SW 1271 (cell line): ENCODE measurements at places on chromosomes 1 and 21.

GRCh38 chr1:156276532-156276931 is 6.1 kb downstream of the SMG5 start:
- no peak for DNase-seq

DNA sequence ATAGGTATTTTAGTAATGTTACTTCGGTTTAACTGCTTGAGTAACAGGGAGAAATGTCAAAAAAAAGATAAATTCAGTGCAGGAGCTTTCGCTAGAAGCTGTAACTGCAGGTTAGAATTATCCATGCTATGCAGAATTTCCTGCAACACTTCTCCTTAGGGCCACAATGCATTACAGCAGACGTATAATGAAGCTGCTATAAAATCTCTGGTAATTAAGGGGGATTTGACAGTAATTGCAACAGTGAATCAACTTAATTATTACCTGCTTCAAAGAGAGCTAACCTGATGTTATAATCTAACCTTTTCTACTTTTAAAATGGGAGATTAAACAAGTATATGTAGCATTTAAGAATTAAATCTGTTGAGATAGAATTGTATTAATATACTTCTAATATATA is 92.6 kb downstream of the ATG4C start:
- DNase-seq: no peak

- DNase-seq: no peak
Measured at GRCh38 chr1:143497374-143497747, 474.4 kb downstream of the FAM72C start.

DNA sequence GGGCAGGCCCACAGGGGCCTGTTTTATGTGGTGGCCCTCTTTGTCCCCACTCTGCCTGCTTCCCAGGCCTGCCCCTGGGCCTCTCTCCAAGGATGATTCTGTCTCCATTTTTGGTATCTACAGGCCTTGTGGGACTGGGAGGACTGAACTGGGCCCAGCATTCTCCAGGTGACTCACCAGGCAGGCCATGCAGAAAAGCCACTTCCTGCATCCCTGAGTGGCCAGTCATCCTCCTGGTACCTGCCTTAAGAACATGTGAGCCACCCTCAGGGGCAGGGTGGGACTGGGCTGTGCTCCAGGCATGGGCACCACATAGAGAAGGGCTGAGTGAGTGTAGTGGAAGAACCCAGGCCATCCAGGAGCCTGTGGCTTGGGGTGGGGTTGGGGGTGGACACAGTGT is 20.0 kb upstream of the BCAR3 start:
- DNase-seq: peak; percentile 95

DNA sequence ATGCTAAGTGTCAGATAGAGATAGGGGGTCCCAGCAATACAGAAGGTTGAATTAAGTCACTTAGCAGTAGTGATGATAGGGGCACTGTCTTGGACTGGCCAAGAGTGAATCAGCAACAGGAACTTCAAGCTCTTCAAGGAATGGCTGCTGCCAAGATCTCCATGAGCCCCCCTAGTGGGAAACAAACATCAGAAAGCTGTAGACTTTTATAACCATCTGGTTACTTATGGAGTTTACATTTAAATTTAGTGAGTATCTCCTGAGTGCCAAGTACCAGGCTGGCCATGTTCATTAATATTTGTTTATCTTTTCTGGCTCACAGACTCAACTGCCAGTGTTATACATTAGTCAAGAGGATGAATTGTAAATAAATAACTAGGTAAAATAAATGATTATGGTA is 327.3 kb downstream of the TTLL7 start:
- no peak for DNase-seq

DNA sequence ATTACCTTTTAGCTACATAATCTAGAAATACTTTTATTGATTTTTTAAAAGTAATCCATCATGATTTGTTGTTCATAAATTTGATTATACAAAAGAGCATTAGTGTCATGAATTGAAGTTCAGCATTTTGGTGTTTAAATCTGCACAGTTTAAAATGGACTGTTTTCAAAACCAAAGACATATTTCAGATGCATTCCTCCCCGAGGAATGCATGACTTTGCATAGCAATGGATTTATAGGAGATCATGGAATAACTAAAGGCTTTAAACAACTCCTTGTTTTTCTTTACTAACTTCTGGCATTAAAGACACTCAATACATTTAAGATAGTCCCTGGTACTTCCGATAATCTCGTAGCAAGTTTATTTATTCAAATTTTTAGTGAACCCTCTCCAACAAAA is 863.1 kb upstream of the TMPRSS15 start:
- no peak for DNase-seq

GRCh38 chr1:5501206-5501930 is 490.9 kb downstream of the NPHP4 start:
- DNase-seq: no peak

DNA sequence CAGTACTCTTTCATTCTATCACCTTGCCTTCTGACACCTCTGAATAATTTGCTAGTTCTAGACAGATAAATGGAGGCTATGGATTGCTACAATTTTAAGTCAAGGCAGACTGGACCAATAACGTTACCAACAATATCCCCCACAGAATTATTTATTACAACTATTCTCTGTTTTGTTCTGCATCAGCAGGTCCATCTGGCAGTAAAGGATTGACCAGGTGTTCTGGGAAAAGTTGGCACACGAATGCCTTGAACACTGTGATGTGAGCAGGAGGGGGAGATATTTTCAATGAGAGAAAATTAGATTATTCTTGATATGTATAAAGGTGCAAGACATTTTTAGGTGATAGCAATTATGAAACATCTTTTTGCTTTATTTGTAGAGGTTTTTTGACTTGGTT is 718.8 kb upstream of the TMPRSS15 start:
- no peak for DNase-seq

DNA sequence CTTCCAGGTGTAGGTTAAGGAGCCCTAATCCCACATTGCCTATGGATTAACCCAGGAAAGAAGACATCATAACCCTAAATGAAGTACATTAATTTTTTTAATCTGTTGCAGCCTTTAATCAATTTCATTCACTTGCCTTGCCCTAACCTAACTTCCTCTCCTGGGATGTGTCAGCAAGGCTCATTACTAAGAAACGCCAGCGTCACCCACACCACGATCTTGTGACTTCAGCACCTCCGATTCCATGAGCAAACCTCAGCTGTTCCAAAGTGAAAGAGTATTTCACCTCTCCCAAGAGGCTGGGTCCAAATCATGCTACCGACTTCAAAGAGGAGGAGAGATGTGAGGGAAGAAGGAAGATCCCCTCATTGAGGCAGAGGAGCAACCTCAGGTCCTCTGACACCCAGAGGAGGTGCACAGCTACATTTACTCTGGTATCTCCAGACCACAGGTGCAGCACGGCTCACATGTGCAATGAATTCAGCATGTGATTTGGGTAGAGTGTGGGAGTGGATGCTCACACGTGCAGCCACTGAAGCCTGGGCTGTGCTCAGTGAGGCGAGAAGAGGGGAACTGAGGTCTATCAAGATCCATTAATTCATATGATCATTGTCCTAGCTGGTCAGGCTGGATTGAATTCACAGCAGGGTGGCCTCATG is 134.1 kb downstream of the SLC30A10 start:
- DNase-seq: no peak

- DNase-seq: no peak
Measured at GRCh38 chr1:42658877-42659337, 684 bp downstream of the PPIH start.

DNA sequence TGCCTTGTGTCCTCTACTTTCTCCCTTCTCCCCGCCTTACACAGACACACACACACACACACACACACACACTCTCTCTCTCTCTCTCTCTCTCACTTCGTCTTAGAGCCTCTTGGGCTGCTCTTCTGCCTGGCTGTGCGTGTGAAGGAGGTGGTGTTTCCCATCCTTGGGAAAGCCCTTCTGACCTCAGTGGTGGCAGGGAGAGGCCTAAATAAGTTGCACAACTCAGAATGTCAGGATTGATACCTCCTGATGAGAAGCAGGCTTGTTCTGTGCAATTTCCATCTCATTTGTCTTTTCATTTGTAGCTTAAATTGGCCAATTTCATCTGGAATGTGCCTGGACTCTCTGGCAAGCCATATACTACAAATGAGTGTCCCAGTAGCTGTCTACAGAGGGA is 25.0 kb downstream of the LRRN2 start:
- DNase-seq: no peak

- no peak for DNase-seq
Measured at GRCh38 chr1:1616838-1617237, 1.5 kb downstream of the MIB2 start.

- DNase-seq: no peak
Measured at GRCh38 chr1:61173118-61173517, 90.8 kb downstream of the NFIA start.

GRCh38 chr21:40613546-40614030 is 233.4 kb downstream of the DSCAM start:
- DNase-seq: no peak

- DNase-seq: no peak
Measured at GRCh38 chr1:114315631-114316030, 162.0 kb upstream of the SYT6 start.

- DNase-seq: no peak
Measured at GRCh38 chr1:109730666-109731065, 10.2 kb downstream of the GSTM3 start.

DNA sequence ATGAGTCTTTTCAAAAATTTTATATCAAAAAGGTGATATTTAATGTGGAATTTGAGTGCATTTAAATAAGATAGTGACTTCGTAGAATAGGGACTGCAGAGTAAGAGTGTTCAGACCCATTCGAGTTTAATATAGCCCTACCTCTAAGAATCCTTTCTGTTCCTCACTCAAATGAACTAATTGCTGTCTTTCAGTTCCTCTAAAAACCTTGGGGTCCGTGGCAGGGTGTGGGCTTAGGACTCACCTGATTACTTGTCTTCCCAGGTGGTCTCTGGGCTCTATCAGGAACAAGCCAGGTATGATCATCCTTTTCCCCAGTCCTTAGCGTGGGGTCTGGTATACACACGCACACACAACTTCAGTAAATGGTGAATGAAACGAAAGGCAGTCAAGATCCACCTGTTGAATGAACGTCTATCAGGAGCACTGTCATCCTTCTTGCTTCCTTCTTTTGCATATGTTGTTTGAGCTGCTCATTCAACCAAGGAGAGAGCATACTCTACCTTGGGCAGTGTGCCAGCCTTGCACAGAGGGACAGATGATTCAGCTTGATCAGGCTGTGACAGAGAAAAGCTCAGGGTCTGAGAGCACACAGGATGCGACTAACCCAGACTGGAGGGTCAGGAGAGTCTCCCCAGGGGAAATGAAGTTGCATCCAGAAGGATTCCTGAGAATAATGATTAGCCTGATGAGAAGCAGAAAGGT is 1.2 kb upstream of the RNF11 start:
- DNase-seq: no peak

DNA sequence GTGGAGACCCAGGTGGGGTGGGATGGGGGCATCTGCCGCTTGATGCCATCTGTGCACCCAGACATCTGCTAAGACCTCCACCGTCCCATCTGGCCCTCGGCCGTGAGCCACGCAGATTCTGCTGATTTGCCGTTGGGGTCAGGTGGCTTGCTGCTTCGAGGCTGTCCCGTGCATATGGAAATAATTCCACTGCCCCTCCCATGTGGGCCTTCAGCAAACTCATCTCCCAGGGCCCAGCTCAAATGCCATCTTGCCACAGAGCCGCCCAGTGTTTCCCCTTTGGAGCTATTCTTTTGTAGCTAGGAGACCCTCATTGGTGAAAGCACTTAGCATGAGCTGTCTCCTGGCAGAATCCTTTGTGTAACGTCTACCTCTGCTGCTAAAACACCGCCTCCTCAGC is 99.8 kb downstream of the KAZN start:
- DNase-seq: no peak

DNA sequence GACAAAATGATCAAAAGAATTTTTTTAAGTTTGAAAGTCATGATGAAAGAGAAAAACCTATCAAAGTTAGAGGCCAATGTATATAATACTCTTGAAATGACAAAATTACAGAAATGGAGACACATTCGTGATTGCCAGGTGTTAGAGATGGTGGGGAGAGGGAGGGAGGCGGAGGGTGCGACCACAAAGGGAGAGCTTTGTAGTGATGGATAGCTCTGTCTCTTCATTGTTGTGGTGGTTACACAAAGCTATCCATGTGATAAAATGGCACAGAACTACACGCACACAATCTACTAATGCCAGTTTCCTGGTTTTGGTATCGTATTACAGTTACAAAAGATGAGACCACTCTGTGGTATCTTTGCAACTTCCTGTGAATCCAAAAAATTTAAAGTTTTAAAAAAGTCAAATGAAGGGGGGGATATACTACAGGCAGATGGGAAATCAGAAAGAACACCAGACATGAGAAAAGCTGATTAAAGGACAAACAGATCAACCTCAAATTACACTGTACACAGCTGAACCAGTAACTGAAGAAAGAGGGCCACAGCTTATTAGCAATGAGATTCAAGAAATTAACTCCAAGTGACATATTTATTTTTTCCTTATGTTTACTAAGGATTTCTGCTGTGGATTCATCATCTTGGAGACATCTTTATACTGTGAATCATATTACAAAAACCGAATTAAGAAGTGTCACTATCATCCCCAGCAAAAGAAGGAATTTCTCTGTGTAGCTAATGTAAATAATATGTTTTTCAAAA is 199.1 kb downstream of the SLC45A1 start:
- no peak for DNase-seq

GRCh38 chr1:175192630-175193526 is at the start of gene KIAA0040:
KIAA0040 (minus strand) TSS chr1:175192776; CDS start chr1:175161013, 31,763 bp downstream.
- no peak for DNase-seq

- DNase-seq: no peak
Measured at GRCh38 chr1:173300061-173301044, 93.2 kb upstream of the TNFSF4 start.

DNA sequence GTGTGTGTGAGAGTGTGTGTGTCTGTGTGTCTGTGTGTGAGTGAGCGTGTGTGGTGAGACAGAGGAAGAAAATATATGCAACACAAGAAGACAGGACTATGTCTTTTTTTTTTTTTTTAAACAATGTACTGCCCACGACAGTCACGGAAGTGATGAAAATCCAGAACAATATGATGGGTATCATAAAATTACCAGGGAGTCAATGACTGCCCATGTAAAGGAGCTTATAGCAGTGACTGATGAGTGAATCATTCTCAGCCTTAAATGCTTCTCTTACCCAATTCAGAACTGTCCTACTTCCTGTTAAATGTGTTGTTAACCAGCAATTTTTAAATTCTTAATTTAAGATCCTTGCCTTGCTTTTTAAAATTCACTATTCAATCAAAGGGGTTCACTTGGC is 46.6 kb downstream of the RGS7 start:
- peak; percentile 2 for DNase-seq

DNA sequence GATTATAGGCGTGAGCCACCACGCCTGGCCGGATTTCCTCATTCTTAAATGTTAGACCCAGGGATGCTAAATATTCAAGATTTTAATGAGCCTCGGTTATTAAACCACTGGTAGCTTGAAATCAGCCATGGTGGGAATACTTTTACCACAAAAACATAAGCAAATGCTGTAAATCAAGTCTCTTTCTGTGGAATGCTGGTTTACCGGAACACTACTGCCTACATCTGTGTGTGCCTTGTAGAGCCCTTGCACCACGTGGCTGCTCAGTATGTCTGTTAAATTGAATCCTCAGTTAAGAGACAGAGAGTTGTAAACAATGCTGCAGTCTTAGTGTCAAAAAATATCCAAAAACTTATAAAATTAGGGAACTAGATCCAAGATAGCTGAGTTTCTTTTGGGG is 26.8 kb upstream of the CNN3 start:
- no peak for DNase-seq

- DNase-seq: no peak
Measured at GRCh38 chr21:17576080-17576835, 36.4 kb downstream of the BTG3 start.

GRCh38 chr1:215583185-215583749 is 16.2 kb downstream of the KCTD3 start:
- DNase-seq: no peak

- no peak for DNase-seq
Measured at GRCh38 chr21:45164838-45165237, 90.5 kb downstream of the ADARB1 start.
